Activated T-cell treated with anti-CD3 and anti-CD28 coated beads, Interleukin-2, amount 50 U/mL, for 24 hours (primary cell): ENCODE measurements at places on chromosomes 7 and 10.

DNA sequence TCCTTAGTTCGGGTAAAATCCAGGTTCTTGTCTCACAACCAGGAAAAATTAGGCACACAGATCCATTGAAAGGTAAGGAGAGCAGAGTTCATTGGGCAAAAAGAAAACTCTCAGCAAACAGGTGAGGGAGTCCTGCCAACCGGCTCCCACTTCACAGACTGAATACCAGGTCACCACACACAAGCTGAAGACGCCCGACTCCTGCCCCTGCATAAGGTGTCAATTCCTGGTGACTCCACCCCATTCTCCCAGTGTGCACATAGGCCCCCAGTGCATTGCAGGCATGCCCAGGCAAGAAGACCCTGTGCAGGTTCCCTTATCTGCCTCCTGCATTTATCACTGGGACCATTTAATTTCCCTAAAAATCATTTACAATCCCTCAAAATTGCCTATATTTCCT, 354.6 kb downstream of the LRRTM3 start:
- DNase-seq: no peak

- DNase-seq: no peak
These were observed 144.7 kb downstream of the SPAG6 start for GRCh38 chr10:22489975-22490374.

DNA sequence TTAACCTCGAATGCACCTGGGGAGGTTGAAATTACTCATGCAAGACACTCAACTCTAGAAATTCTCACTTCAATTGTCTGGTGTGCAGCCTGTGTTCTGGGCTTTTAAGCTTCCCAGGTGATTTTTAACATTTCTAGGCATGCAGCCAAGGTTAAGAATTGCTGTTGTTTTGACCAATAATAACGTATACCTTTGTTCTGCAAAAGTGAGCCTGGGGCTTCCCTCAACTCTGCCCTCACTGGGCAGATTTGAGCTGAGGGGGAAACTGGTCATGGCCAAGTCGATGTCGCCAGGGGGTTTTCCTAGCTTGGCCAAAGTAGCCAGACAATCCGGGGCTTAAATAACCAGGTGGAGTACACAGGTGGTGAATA, 568 bp downstream of the PRSS2 start:
- no peak for DNase-seq

GRCh38 chr10:14507176-14507575, 176.5 kb upstream of the FRMD4A start:
- no peak for DNase-seq

GRCh38 chr7:98922392-98923187, 44.3 kb downstream of the TRRAP start:
- no peak for DNase-seq

GRCh38 chr7:23533238-23533604, 1.4 kb upstream of the TRA2A start:
- DNase-seq: no peak

DNA sequence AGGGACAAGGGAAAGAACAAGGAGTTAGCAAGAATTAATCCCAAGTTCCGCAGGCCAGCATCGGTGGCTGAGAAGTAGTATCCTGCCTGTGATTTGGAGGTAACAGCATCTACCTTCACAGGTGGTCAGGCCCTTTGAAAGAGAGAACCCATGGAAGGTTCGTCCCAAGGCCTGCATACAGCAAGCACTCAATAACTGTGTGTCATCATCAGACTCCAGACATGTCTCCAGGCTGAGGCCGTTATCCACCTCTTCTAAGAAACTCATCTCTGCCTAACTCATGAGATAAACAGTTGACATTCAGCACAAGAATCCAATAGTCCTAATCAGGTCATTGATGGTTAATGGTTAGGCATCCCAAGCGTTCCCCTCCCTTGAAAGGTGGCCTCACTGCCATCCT, 45.0 kb downstream of the CTBP2 start:
- DNase-seq: no peak

GRCh38 chr10:119377451-119377957, 165.0 kb downstream of the RGS10 start:
- no peak for DNase-seq

GRCh38 chr7:33750177-33750576, 155.2 kb upstream of the BMPER start:
- DNase-seq: no peak

- DNase-seq: no peak
These were observed 116.1 kb upstream of the PALS2 start for GRCh38 chr7:24457219-24457558.

GRCh38 chr10:89576696-89577095, 41.3 kb upstream of the SLC16A12 start:
- DNase-seq: no peak

GRCh38 chr7:4058158-4058557, 623.9 kb upstream of the FOXK1 start:
- no peak for DNase-seq

GRCh38 chr7:72048420-72048819, 363.7 kb downstream of the CALN1 start:
- DNase-seq: no peak

DNA sequence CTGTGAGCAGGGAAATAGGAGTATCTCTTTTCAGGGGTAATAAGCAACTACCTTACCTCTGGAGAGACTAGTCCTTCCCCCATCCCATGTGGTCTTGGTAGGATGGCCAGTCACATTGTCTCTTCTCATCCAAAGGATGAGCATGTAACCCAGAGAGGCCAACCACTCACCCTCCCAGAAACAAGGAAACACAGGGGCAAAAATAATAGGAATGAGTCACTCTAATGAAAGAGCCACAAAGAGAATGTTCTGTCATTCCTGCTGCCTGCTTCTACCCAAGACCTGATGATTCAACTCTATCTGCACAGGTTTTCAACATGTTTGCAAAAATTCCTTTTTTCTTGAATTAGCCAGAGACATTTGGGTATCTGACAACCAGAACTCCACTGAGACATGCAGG, 99.3 kb upstream of the NFE2L3 start:
- DNase-seq: no peak

GRCh38 chr10:13016426-13016825, 14.9 kb upstream of the CCDC3 start:
- no peak for DNase-seq

DNA sequence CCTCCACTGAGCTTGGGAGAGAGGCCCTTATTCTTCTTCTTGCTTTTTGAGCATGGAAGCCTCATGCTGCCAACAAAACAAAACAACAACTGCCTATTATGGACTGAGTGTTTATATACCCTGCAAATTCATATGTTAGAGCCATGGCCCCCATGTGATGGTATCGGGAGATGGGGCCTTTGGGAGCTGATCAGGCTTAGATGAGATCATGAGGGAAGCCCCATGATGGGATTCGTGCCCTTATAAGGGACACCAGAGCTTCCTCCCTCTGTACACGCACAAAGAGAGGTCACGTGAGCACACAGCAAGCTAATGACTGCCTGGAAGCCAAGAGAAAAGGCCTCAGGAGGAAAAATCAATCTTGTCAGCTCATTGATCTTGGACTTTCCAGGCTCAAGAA, 235.0 kb downstream of the FANK1 start:
- no peak for DNase-seq

DNA sequence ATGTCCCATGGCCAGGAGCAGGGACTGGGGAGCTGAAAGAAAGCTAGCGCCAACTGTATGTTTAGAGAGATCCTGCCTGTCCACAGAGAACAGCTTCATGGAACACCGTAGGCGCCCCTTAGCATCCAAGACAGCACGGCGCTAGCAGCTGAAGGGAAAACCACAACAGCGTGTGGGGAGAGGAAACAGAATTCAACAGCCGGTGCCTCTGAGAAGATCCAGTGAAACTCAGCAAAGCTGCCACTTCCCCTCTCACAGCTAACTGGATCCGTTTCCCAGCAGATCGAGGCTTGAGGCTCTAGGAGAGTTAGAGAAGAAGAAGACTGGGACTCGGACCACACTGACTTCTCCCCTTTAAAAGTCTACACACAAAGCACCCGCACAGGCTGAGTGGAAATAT, 145.0 kb downstream of the MAD1L1 start:
- DNase-seq: no peak

GRCh38 chr10:78784546-78784945, 284.2 kb upstream of the ZMIZ1 start:
- DNase-seq: no peak

GRCh38 chr7:105799006-105799405, 77.4 kb downstream of the ATXN7L1 start:
- DNase-seq: no peak

GRCh38 chr7:138981332-138982203, at the start of gene KIAA1549:
KIAA1549 (minus strand) TSS chr7:138981389; CDS start chr7:138981269, 120 bp downstream.
- peak; percentile 73 for DNase-seq

DNA sequence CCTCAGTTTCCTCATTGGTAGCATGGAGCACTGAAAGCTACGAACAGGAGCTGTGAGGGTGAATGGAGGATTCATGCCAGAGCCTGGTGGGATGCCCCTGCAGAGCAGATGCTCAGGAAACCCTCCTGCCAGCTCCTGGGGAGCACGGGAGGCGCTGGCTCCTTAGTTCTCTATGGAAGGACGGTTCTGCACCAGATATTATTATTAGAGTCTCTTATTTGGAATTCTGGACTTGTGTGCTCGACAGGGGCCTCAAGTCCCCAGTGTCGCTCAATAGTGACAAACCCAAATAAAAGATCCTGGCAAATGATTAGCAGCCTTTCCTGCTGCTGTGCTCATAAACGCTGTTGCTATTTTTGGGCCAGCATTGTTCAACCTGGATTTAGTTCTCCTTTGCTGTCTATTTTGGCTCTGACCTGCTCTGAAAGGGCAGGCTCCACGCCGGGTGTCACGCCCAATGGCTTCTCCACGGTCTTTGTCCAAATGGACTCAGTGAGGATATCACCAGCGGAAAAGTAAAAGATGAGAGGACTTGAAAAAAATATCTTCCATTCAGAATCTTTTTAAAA, 23.0 kb upstream of the KLF6 start:
- no peak for DNase-seq

DNA sequence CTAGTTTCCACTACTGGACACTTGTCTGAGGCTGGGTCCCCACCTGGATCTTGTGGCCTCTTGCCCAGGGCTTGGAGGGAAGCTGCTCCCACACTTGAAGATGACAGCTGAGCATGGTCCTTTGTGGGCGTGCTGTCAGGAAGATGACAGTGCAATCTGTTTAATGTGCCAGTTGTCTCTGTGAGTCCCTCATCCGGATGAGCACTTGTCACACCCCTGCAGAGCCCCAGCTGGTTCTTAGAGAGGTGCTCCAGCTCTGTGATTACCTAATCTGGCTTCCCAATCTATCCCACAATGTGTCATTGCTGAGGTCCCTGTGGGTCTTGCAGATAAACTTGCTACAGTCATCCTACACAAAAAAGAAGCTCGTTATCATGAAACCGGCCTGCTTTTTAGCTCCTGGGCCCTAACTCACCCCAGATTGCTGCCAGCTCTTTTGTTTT, 34.8 kb upstream of the CCSER2 start:
- DNase-seq: no peak

- peak; percentile 37 for DNase-seq
These were observed 197.1 kb upstream of the STK17A start for GRCh38 chr7:43385856-43386255.

GRCh38 chr10:118850418-118851061, 95.8 kb upstream of the CACUL1 start:
- DNase-seq: peak; percentile 79

DNA sequence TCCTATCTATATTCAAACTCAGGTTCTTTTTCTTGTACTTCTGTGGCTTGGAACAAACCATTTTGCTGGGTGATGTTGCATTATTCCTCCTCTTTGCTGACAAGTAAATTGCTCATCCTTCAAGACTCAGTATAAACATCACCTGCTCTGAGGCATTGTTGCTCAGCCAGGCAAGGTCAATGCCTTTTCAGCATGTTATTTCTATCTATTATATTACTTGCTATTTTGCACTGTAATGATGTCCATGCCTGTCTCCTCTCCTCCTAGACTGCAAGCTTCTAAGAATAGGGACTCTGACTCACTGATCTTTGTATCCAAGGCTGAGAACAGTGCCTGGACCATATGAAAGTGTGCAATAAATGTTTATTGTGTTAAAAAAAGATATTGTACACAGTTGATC, 293.8 kb downstream of the RNLS start:
- DNase-seq: no peak

- DNase-seq: no peak
These were observed 10.1 kb upstream of the ZNF107 start for GRCh38 chr7:64655811-64656210.

- no peak for DNase-seq
These were observed 181.8 kb upstream of the MBL2 start for GRCh38 chr10:52954407-52954806.

DNA sequence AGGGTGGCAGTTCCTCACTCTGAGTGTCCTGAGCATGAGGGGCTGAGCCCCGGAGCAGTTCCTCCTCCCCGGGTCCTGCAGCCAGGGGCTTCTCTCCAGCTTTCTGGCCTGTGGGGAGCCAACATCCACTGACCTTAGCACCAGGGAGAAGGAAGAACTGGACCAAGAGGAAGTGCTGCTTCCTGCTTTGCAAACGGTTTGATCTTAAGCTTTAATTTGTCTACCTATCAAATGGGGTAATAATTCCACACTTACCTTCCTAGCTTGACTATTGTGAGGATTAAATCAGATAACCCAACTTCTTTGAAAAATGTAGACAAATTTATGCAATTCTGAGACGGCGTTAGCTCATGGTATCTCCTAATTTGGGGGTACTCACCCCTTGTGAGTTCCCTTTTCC, 2.0 kb downstream of the NOBOX start:
- DNase-seq: no peak

DNA sequence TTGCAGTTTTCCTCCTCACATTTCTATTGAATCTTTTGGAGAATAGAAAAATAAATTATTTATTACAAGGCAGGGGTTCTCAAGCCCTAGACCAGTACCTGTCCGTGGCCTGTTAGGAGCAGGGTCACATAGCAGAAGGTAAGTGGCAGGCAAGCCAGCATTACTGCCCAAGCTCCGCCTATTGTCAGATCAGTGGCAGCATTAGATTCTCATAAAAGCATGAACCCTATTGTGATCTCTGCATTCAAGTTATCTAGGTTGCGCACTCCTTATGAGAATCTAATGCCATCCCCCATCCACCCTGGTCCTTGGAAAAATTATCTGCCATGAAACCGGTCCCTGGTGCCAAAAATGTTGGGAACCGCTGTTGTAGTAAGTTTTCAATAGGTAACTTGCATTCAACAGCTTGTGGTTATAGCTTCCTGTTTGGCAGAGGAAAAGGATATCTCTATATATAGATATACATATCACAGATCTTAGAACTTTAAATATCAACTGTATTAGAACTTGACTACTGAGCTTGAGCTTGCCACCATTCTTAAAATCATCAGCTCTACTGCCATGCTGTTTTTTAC, 165.1 kb downstream of the AHR start:
- DNase-seq: no peak

DNA sequence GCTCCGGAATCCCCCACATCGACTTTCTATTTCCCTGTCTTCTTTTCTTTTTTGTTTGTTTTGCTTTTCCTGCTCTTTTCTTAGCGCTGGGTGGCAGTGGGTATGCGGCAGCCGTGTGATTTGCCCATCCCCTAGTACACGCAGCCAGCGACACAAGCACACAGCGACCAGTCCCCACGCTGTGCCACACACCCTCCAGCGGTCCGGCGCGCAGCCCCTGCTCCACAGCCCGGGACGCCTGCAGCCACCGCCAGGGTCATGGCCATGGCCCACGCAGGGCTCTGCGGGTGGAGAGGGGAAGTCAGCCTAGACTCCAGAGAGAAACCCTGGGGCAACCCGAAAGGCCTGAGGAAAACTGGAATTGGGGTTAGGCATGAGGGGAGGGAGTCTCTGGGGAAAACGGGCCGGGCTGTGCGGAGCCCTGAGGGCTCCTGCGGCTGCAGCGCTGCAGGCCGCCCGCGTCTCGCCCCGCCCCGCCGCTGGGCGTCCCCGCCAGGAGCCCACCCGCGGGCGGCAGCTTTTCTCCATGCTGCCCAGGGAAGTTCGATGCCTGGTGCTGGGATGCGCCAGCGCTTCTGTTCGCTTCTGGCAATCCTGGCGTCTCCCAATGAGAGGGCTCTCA, 2.5 kb downstream of the CHRM2 start:
- DNase-seq: no peak

- no peak for DNase-seq
These were observed 42.0 kb upstream of the PDLIM1 start for GRCh38 chr10:95332666-95333249.
